ENCODE measurements at places on chromosomes 7 and 10.

- DNase-seq, result no peak
Observed at GRCh38 chr10:26467639-26468038, 29.5 kb downstream of the APBB1IP start.

DNA sequence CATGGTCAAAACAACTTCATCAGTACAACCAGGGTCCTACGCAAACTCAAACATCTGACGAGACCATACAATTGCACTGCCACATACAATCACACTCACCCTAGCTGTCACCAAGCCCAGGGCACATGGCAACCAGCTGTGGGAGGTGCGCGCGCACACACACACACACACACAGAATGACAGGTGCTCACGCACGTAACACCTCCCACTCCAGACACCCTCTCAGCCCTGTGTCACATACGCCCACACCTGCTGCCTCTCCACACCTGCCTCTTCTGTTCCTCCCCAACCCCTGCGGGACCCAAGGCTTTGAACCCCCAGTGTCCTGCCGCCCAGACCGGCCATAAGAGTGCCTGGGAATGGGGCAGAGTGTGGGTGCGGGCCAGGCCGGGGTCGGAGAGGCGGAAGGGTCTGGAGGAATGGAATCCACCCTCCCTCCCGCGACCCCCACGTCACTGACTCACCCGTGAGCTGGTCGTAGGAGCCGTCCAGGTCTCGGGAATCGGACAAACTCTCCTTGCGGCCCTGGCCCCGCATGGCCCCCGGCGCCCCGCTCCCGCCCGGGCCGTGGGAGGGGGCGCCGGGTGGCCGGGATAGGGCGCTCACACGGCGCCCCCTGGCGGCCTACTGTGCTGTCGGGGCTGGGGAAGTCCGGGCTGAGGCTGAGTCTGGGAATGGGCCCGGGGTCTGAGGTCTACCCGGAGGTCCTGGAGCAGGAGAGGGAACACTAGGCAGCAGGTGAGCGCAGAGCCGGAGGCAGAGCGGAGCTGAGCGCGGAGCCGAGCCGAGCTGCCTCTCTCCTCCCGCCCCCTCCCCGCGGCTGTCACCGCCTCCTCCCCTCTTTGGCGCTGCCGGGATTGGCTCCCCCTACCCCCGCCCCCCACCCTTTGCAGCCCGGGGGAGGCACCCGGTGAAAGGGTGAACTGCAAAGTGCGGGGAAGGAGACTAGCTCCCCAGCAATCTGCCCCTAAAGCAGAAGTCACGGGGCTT lies at the start of gene KCNIP2:
TSS of gene KCNIP2 (minus strand) at position 769 of the 990 bp plus-strand sequence. CDS start at position 537, 232 bp downstream.
- no peak for DNase-seq

DNA sequence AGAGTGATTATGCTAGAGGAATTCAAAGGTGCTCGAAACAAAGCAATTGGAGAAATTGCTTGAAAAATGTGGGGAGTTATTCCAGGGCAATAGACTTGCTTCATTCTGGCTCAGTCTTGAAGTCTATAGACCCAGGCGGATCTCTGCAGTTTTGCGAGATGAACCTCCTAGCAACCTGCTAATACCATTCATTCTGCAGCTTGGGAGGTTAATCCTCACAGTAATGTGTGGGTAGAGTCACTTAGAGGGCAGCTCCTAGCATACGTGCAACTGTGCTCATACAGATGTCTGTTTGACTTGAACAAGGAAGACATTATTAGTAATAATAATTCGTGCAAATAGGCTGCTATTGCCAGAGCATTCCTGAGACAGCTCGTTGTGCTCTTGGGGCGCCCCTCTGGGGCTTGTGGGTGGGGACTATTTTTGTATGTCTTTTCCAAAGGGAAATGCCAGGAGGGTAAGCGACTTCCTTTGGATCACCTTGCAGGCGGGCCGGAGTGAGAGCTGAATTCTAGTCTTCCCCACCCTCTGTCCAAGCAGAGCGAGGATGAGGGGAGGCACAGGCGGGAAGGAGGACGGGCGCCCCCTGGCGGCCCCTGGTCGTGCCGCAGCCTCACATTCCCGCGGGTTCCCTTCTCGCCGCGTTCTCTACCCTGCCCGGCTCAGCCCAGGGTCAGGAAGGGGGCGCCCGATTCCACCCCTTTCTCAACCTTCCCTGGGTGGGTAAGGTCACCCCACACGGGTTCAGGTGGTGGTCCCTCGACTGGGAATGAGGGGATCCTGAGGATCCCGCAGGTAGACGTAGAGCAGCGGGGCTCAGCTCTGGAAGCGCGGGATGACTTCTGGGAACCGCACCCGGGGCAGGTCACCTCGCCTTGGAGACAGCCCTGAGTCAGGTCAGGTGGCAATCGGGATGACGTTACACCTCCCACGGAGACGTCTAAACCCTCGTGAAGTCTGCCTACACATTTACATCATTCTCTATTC lies 241.5 kb downstream of the PHTF2 start:
- DNase-seq, result peak; percentile 15

- no peak for DNase-seq
Observed at GRCh38 chr7:85897967-85898366, 711.1 kb upstream of the SEMA3D start.

DNA sequence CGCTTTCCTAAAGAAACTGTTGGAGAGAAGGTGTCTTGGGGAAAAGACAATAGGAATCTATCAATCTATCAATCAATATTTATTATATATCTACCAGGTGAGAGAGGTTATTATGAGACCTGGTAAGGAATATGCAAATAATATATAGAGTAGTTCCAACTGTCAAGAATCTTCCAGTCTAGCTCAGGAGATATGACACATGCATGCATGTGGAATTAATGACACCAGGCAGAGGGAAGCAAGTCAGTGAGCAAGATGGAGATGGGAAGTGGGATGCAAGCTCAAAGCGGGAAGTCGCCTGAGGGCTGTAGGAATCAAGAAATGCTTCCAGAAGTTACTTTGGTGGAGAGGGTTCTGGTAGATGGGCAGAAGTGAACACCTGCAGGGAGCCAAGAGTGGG lies 187.4 kb upstream of the NRP1 start:
- DNase-seq, result no peak

DNA sequence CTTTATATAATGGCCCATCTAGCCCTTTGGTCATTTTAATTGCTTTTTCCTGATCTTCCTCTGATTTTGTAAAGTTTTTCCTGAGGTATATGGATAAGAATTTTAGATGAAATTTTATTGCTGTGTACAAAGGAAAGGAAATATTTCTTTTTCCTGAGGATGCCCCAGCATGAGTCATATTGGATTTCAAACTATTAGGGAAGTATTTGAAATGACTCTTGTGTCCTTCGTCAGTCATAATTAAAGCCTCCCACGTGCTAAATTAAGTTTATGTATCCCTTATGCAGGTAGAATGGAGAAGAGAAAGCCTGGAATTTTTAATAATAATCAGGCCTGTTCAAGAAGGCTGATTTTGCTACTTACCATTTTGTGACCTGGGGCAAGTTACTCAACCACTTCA lies 82.6 kb upstream of the GLI3 start:
- DNase-seq, result no peak

DNA sequence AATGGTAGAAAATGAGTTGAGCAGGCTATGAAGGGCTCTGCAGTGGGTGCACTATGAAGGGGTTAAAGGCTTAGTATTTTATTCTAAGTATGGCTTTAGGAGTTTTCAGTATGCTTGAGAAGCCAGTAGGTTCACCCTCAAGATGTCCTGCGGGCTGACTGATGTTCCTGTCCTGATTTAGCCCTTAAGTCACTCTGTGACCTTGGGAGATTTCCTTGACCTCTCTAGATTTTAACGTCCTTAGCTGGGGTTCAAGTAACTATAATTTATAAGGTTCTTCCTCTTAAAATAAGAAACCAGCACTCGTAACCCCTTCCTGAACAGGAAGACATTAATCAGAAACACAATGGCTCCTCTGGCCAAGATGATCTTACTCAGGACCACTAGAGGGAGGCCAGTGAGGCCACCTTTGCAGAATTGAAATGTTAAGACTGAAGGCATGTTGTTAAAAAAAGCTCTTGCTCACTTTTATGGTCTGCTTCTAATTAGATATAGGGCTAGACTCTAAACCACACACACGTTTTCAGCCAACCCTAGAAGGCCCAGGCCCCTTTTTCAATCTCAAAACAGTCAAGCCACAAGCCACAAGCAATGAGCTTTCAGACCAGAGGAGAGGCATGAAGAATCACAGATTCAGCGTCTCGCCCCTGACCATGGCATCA lies 41.9 kb downstream of the CDK1 start:
- DNase-seq, result peak; percentile 14

DNA sequence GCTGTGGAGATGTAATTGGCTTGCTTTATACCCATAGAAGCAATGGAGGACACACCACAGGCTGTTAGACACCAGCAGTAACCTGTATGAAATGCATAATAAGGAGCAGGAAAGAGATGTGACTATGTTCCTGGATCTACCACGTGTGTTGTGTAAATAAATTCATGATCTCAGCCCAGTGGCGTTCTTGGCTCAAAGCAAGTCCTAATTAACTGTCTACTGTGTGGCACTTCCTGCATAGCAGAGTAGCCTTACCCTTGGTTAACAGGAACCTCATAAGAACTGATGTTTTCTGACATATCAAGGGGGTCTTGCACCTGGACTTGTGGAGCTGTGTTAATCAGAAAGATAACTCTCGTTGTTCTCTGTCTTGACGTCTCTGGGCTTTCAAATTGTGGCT lies 25.7 kb upstream of the FAM180A start:
- no peak for DNase-seq

DNA sequence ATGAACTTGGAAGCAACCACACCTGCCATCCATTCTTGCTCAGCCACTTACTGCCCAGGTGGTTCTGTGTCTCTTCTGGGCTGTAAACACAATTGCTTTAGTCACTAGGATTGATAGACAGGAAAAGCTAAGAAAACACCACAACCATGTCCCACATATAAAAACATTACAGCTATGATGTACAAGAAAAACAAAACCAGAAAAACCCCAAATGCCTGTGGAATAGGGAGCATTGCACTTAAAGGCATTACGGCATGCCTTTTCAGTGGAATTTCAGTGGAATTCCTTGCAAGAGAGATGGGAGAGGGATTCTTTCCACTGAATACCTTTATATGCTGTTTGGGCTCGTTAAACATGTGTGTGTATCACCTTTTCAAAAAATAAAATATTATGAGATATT lies 44.2 kb upstream of the GPR26 start:
- DNase-seq, result no peak

GRCh38 chr7:101134399-101134980 lies 7.6 kb downstream of the SERPINE1 start:
- no peak for DNase-seq

- no peak for DNase-seq
Observed at GRCh38 chr10:24397662-24398061, 188.7 kb downstream of the KIAA1217 start.

GRCh38 chr7:152336754-152337368 lies 98.9 kb downstream of the KMT2C start:
- peak; percentile 79 for DNase-seq

GRCh38 chr10:74924251-74924963 lies 98.0 kb downstream of the KAT6B start:
- DNase-seq, result peak; percentile 75

GRCh38 chr7:78400038-78400437 lies 601.5 kb downstream of the PHTF2 start:
- DNase-seq, result no peak

DNA sequence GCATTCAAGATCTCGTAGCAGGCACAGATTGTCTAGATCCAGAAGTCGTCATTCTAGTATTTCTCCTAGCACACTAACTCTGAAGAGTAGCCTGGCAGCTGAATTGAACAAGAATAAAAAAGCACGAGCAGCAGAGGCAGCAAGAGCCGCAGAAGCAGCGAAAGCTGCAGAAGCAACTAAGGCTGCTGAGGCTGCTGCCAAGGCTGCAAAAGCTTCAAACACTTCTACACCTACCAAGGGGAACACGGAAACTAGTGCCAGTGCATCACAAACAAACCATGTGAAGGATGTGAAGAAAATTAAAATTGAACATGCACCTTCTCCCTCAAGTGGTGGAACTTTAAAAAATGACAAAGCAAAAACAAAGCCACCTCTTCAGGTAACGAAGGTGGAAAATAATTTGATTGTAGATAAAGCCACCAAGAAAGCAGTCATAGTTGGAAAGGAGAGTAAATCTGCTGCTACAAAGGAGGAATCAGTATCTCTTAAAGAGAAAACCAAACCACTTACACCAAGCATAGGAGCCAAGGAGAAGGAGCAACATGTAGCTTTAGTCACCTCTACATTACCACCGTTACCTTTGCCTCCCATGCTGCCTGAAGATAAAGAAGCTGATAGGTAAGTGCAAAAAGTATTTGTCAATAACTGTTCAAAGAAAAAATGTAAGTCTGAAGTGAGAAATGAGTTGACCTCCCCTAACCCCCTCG lies 37.7 kb downstream of the CDK13 start:
- no peak for DNase-seq

GRCh38 chr10:132578287-132578951 lies 40.8 kb downstream of the INPP5A start:
- no peak for DNase-seq

DNA sequence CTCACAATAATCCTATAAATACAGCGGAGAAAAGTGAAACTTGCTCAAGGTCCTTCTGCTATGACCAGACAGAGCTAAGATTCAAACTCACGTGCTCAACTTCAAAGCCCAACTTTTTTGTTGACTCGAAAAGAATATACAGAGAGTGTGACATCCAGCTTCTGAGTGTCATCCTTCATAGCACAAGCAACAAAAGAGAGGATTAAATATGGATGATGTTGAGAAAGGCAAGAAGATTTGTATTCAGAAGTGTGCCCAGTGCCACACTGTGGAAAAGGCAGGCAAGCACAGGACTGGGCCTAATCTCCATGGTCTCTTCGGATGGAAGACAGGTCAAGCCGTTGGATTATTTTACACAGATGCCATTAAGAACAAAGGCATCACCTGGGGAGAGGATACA lies 2.1 kb upstream of the FAM3C start:
- DNase-seq, result peak; percentile 82

GRCh38 chr10:115871855-115872254 lies 401.2 kb downstream of the GFRA1 start:
- DNase-seq, result no peak

- DNase-seq, result no peak
Observed at GRCh38 chr10:85619832-85620231, 746.8 kb downstream of the GRID1 start.

DNA sequence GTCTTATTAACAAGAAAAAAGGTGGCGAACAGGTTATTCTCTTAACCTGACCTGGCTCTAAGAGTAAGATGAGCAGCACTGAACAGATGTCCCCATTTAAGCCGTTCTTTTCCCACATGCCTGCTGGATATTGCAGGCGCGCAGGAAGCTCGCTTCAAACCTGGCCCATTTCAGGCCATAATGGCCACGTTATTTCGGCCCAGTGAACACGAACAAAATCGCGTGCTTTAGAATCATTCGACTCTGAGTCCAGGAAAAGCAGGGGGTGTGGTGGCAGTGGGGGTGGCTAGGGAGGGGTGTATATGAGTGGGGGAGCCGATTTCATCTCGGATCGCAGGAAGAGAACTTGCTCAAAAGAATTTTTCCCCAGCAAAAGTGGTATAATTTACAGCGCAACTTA lies 6.6 kb upstream of the SP8 start:
- no peak for DNase-seq

- DNase-seq, result no peak
Observed at GRCh38 chr10:24703700-24704099, 20.0 kb downstream of the ARHGAP21 start.

Data from ACHN (cell line).